NCI-H774 (cell line): ENCODE measurements at places on chromosomes 5 and 9.

DNA sequence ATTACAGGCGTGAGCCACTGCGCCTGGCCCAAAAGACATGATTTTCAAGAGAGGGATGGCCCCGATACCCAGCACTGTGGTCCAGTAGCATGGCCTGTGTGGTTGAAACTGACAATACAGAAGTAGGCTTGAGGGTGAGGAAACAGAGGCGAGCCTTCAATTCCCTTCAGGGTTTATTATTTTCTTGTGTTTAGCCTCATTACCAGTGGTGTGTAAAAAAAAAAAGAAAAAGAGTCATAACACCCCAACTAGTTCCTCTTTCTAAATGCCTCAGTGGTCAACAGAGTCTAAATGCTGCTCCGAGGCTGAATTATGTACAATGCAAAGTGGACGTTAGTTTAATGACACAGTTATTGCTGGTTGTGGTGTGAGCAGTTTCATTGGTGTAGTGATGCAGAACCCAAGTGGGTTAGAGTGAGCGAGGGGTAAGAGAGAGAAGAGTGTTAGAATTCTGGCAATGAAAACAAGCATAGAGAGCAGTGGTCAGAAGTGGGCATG, 58.8 kb downstream of the SNX30 start:
- no peak for DNase-seq

GRCh38 chr9:91750343-91750742, 199.7 kb downstream of the ROR2 start:
- peak; percentile 1 for DNase-seq

GRCh38 chr9:132249123-132249522, 87.3 kb downstream of the NTNG2 start:
- DNase-seq, result peak; percentile 90

- no peak for DNase-seq
These were observed 107.8 kb downstream of the WNK2 start for GRCh38 chr9:93291536-93292287.

GRCh38 chr5:64767959-64768357, 533 bp downstream of the SREK1IP1 start:
- no peak for DNase-seq

DNA sequence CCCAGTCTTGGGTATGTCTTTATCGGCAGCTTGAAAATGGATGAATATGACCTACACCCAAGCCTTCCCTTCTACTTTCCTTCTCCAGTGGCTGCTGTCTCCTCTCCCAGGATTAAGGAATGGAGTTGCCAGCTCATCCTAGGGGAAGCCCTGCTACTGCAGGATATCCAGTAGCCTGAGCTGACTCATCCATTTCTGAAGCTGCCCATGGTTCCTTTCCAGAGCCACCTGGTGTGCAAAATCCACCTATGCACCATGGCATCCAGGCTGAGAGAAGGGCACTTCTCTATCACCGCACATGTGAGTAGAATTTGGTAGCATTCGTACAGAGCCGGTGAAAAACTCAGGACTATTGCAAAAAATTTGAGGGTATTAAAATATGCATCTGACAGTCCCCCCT, 290.8 kb downstream of the YTHDC2 start:
- no peak for DNase-seq
